ENCODE measurements at places on chromosomes 13 and 19.

GRCh38 chr13:43057653-43058317, 34.4 kb downstream of the DNAJC15 start:
- DNase-seq: no peak

- DNase-seq: no peak
Measured at GRCh38 chr13:30700364-30700763, 35.0 kb upstream of the ALOX5AP start.

GRCh38 chr19:2097203-2097885, 629 bp downstream of the IZUMO4 start:
- no peak for DNase-seq

- DNase-seq: no peak
Measured at GRCh38 chr13:98910501-98910951, 67.3 kb downstream of the DOCK9 start.

DNA sequence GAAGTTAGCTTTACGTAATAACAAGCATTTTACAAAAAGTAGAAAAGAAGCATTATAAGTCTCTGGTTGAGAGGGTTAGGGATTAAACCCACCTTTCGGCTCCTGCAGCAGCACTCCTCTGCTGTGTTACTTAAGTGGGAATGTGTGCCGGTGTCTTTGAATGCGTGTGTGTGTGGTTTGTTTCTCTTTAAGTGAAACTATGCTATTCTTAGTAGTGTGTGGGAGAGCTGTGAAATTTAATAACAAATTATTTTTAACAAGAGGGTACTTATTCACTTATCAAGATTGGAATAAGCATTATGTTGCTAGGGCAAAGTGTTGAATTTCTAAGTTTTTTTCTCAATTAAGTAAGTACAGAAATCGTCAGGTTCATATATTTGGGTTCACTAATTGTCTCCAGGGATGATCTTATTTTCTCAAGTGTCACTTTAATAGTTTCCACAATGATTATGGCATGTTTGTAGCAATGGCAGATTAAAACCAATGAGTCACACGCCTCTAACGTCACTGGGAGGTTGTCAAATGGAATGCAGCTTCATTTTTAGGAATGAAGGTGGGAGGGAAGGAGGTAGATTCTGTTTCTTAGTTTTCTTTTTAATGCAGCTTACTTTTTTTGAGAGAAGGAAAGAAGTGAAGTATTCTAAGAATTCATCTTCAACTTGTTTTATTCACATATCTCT, 151.3 kb downstream of the LMO7 start:
- no peak for DNase-seq

DNA sequence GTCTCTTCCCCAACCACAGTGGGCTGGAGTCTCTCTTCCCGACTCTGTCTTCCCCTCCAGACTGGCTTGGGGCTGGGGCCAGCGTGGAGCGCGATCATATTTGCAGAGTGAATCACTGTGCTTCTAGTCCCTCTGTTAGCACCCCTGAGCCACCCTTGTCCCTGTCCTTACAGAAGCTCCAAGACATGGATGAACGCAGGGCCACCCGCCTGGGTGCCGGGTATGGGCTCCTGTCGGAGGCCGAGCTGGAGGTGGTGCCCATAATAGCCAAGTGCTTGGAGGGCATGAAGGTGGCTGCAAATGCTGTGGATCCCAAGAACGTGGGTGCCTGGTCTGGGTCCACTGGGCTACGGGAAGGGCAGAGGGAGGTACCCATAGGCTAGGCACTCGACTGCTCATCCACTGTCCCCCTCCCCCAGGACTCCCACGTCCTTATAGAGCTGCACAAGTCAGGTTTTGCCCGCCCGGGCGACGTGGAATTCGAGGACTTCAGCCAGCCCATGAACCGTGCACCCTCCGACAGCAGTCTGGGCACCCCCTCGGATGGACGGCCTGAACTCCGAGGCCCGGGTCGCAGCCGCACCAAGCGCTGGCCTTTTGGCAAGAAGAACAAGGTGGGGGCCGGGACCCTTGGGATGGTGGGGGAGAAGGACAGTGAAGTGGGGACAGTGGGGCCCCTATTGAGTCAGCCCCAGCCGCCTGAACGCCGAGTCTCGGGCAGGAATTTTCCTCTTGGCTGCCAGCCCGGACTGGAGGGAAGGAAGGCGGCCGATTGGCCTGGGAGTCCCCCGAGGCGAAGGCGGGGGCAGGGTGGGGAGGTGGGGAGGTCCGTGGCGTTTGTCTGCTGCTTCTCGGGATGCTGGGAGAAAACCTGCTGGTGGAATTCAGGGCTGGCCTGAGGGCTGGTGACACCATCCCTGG, 5.2 kb downstream of the TRIP10 start:
- DNase-seq: no peak

GRCh38 chr19:5969476-5969875, 8.5 kb downstream of the RANBP3 start:
- DNase-seq: no peak

DNA sequence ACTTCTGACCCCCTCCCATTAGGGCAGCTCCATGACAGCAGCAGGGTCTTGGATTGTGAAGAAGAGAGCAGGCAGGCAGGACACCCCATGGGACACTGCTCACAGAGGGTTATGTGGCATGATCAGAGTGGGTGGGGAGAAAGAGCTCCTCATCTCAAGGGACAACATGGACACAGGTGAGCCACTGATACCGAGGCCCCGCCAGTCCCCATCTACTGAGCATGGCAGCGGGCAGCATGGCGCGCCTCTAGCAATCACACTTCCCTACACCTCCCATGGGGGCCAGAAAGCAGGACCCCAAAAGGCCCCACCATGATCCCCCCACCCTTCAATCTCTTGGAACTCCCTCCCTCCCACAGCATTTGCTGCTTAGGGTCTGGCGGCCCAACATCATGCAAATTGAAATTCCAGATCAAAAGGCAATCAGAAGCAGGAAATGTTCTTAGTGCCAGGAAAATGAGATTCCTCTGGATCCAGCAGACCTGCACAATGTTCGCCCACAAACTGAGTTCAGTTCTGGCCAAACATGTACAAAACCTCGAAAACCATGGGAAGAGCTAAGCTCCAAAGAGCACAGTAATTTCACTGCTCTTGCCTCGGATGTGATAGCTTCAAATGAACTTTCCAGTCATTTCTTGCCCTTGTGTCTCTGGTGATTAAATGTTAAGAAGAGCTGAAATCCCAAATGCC, 14.8 kb downstream of the DOCK9 start:
- no peak for DNase-seq

DNA sequence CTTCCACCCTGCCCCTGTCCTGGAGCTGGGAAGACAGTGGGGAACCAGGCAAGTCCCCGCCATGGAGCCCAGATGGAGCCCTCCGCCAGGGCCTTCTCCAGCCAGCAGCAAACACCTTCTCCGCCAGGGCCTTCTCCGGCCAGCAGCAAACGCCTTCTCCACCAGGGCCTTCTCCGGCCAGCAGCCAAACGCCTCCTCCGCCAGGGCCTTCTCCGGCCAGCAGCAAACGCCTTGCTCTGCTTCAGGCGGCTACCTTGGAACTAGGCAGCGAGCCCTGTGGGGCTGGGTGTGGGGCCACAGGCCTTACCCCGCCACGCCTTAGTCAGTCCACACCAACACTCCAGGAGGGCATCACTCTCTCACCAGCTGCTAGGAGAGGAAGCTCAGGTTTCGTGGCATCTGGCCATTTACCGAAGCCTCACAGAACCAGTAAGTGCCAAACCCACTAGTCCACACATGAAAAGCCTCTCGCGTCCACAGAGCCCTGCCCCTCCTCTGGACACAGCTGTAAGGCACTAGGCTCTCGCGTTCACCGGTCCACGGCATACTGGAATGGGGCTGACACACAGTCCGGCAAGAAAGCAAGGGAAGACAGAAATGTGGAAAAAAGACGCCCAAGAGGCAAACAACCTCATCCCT, 41.0 kb downstream of the MLLT1 start:
- peak; percentile 36 for DNase-seq

DNA sequence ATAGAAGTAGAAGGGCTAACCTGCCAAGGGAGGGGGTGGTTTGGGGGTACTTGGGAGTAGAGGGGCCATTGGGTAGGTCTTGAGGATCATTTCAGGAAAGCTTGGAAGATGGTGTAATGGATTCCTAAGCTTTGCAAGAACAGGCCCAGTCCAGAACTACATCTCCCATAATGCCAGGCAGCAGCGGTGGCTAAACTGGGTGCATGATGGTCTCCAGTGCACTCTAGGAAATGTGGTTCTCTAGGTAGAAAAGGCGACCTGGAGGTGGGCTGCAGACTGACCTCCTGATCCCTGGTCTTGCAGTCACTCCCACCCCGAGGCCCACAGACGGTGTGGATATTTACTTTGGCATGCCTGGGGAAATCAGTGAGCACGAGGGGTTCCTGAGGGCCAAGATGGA, 3.8 kb downstream of the APLP1 start:
- no peak for DNase-seq

DNA sequence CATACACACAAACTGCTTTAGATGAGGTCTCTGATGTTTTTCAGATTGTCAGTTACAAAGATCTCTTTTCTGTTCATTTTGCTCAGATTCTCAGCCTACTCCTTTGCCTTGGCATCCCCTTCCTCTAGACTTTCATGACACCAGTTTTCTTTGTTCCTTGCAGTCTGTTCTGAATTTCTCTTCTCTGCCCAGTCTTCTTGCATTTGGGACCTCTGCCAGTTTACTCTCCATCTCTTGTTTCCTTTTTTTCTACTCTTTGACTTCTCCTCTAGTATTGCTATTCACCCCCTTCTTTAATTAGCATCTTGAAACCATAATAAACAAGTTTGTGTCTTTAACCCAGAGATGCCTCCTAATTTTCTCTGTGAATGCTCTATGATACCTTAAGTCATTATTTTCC, 26.1 kb downstream of the EDNRB start:
- DNase-seq: no peak

- DNase-seq: no peak
Measured at GRCh38 chr19:6767081-6767356, 216 bp downstream of the SH2D3A start.

- no peak for DNase-seq
Measured at GRCh38 chr13:112784811-112785482, 95.1 kb downstream of the ATP11A start.

DNA sequence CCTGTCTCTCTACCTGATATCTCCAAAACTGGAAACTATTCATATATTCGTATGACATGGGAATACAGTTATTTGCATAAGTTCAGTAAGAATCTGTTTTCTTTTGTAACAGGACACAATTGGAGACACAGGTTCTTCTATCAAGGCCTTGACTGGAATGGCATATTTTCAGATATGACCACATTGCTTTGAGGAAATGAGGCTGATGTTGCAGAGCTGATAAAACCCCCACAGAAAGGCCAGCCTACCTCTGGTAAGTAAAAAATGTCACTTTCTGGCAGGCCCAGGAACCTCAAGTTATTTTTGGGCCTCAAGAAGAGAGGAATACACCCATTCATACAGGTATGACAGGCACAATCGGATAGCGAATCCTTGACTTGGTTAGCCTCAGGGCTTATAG, 29.5 kb upstream of the KBTBD6 start:
- no peak for DNase-seq

DNA sequence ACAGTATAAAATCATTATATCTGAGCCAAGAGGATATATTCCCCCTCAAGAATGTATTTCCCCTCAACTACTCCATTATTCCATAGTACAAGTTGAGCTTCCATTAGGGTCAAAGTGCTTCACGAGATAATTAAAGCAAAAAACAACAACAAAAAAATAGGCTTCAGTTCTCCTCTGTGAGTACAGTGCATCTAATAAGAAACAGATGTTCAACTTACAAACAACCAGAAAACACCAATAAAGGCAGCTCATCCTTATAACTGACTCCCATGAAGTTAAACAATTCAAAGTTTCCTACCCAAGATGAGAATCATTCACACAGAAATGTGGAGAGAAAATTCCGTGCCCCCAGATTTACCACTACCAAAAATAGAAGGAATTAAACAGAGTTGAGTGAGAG, 854.4 kb downstream of the PCDH9 start:
- DNase-seq: no peak

DNA sequence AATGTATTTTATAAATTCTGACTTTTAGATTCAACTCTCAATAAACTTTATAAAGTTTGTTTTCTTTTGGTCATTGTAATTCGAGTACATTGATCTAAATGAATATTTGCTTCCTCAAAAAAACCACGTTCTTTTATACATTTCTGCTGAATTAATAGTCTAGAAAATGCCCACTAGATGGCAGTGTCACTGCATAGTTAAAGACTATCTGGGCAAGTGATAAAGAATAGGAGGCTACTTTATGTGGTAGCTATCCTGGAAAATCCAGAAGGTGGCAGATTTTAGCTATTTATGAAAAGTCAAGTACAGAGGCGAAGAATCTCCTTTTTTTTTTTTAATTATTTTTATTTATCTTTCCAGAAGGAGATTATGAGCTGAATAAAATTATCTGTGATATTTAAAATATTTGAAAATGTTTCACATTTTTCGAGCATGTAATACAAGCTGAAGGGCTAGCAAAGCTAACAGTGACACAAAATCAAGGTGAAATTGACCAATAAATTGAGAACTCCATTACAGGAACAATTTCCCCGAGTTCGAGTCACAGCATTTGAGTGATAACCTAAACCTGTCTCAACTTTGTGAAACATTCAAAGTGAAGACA, 221.8 kb downstream of the OLFM4 start:
- peak; percentile 17 for DNase-seq

DNA sequence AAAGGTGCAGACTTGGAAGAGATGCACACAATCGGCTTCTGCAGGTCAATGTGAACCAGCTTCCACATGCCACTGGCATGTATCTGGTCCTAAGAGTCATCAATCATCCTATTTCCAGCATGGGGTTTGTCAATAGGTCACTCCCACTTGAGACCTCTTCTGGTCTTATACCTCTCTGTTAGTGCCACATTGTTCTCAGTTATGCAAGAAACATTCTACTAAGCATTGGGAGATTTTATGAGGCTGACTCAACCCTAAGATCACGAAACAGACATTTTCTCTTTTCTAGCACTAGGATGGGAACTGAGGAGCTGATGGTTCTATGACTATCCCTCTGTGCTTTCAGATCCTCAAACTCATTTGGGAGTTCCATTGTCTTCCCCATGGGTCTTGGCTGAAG, 581.5 kb upstream of the KLF12 start:
- no peak for DNase-seq

DNA sequence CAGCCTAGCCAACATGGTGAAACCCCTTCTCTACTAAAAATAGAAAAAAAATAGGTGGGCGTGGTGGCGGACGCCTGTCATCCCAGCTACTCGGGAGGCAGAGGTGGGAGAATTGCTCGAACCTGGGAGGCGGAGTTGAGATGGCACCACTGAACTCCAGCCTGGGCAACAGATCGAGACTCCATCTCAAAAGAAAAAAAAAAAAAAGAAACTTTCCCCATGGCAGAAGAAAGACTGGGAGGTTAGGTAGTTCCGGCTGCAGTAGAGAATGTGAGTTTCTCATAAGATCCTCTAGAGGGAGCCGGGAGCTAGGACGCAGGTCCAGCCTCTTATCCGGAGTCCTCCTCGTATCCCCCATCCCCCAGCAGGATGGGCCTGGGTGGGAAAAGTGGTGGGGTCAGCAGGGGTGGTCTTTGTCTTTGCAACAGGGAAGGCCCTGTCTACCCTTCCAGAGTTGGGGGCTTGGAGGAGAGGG, 13.2 kb upstream of the CREB3L3 start:
- peak; percentile 8 for DNase-seq

All from NCI-H2029 treated with DMSO at 0.1 percent for 48 hours (cell line).